Activated CD8-positive, alpha-beta memory T cell treated with anti-CD3 and anti-CD28 coated beads for 48 hours (primary cell): ENCODE measurements at places on chromosomes 3 and 15.

GRCh38 chr3:117726776-117727175 lies 1017.2 kb downstream of the TUSC7 start:
- DNase-seq = no peak

GRCh38 chr3:157572559-157573270 lies 69.5 kb upstream of the VEPH1 start:
- DNase-seq = no peak

DNA sequence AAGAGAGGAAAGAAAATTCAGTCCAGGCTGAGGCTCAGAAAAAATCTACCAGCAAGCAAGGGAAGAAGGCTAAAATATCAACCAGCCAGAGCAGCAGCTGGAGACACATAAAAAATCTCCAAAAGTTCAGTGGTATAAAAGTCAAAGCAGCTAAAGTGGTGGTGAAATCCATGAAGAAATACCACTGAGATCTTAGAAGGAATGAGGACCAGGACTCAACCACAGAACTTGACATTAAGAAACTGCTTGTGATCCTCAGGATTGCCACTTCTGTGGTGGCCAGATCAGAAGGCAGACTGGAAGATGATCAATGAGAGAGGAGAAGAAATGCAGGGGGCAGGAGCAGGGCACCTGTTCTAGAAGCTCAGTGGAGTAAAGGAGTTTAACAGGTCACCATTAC lies 22.5 kb downstream of the CNTN3 start:
- no peak for DNase-seq

GRCh38 chr3:49406571-49407565 lies 4.9 kb downstream of the RHOA start:
- DNase-seq = no peak

DNA sequence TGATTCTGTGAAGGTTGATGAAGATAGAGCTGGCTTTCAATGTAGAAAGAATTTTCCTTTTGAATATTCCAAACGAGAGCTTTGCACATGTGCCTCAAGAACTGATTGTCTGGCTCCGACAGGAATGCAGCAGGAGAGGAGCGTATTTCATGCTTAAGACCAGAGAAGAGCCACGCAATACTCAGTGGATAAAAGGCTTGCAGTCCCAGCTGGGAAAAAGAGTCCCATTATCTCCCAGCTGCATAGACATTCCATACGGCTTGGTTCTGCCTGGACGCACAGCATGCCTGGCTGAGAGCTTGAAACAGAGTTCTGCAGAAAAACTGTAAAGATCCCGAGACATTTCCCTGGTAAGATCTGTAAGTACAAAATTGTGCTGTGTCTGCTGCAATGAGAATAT lies at the start of gene CNTN6:
CNTN6 (plus strand) TSS at position 254 of the 400 bp plus-strand sequence. CDS start 54,985 bp downstream, outside the sequence.
- no peak for DNase-seq

DNA sequence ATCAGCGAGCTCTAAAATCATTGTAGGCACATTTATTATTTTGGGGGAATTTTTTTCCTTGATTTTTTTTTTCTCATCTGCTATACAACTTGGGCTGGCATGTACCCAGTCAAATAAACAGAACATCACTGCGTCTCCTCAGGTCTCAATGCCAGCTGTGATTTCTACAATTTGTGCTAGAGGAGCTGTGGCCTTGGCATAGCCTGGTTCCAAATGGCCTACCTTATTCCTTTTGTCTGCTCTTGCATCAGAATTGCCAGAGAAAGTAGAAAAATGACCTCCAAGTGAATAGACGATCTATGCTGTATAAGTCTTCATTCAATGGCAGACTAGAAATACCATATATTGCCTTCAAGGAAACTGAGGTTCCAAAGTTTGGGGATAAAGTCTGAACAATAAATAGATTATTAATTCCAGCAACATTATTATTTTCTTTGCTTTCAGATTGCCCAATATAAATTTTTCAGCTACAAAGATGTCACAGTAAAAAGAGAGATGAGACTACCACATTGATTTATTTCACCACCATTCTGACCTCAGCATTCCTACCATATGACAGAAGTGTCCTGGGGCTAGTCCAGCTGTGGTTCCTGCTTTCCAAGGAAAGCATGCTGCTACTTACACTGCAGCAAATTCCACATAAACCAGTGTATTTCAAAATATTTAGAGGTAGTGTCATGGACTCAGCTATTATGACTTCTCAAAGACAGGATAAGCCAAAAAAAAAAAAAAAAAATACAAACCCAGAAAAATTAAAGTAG lies 493.9 kb upstream of the ZNF385D start:
- no peak for DNase-seq

GRCh38 chr3:112382543-112383160 lies 49.7 kb downstream of the CD200 start:
- no peak for DNase-seq

GRCh38 chr3:119494597-119494996 lies 3.8 kb upstream of the TIMMDC1 start:
- DNase-seq = no peak
